ENCODE measurements at places on chromosomes 2 and 18.

GRCh38 chr2:216548901-216549331 is 50.3 kb downstream of the RPL37A start:
- no peak for DNase-seq

DNA sequence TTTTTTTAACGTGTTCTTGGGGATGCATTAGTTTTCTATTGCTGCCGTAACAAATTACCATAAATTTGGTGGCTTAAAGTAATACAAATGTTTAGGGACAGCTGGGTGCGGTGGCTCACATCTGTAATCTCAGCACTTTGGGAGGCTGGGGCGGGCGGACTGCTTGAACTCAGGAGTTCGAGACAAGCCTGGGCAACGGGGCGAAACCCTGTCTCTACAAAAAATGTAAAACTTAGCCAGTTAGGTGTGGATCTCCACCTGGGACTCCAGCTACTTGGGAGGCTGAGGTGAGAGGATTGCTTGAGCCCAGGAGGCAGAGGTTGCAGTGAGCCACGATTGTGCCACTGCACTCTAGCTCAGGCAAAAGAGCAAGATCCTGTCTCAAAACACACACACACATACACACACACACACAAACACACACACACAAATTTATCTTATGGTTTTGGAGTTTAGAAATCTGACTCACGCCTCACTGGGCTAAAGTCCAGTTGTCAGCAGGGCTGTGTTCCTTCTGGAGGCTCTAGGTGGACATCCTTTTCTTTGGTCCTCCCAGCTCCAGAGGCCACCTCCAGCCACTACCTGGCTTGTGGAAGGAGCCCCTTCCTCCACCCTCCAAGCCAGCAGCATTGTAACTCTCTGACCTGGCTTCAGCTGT is 76.1 kb downstream of the SEPTIN10 start:
- DNase-seq, result no peak

DNA sequence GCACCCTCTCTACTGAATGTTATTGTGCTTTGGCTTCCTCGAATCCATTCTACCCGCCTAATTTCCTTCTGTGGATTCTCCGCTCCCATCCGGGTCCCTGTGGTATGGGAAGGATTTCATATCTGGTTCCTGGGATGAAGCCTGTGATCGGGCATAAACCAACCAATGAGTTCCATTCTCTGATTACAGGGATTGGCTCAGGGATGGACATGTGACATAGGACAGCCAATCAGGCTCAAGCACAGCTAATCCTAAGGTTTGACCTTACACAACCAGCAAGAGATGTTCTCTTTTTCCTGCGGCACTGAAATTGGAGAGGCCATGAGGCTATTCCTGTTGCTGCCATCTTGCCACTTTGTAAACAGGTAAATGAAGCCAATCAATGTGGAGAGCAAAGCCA is 168.1 kb upstream of the SMAD2 start:
- DNase-seq, result no peak

- DNase-seq, result no peak
Observed at GRCh38 chr2:145927131-145927950, 1407.4 kb upstream of the ZEB2 start.

GRCh38 chr18:50231621-50232020 is 34.7 kb downstream of the CFAP53 start:
- no peak for DNase-seq

Measured in AG08396 (cell line).